NCI-H2081 treated with DMSO at 0.1 percent for 48 hours (cell line): ENCODE measurements at places on chromosomes 2 and 18.

DNA sequence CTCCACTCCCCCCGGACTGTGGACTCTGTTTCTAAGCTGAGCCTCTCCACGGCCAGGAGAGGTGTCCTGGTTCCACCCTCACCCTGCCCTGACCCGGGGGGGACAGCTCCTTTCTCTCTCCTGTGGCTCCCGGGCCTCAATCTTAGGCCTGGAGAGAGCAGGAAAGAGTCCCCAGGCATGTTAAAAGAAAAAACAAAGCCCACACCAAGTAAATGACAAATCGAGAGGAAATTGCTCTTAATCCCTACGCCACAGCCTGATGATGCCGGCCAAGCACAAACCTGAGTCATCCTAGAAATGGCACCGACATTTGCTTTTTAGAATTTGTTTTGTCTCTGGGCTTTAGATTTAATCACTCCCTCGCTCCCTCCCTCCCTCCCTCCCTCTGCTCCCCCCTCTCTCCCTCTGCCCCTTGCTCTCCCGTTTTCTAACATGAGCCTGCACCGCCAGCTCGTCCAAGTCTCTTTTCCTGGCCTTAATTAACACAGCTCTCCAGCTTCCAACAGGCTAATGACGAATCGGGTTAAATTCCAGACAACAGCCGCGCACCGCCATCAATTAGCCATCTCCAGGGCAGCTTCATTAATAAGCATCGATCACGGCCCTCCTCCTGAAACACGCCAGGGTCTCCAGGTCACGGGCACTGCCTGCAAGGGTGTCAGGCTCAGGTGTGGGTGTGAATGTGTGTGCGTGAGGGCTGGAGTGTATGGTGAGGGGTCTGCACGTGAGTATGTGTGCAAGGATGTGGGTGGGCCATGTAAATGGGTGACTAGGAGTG, 230.8 kb downstream of the CELF4 start:
- DNase-seq, result no peak

DNA sequence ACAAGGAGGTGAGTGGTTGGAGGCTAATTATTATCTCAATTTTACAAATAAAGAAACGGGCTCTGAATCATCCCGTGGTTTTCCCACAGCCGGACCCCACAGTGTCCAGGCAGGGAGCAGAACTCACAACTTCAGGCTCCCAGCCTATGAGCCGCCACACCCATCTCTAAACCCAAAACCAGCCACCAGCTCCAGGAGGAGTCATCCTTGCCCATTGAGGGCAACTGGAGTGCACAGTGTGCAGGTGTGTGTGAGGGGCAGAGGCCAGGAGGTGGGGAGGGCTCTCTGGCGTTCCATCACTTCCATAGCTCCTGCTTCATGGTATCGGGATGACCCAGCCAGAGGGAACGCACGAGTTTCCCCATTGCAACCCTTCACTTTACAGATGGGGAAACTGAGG, 144.5 kb downstream of the CYP26B1 start:
- no peak for DNase-seq

GRCh38 chr2:17901246-17901645, 22.8 kb downstream of the KCNS3 start:
- no peak for DNase-seq

DNA sequence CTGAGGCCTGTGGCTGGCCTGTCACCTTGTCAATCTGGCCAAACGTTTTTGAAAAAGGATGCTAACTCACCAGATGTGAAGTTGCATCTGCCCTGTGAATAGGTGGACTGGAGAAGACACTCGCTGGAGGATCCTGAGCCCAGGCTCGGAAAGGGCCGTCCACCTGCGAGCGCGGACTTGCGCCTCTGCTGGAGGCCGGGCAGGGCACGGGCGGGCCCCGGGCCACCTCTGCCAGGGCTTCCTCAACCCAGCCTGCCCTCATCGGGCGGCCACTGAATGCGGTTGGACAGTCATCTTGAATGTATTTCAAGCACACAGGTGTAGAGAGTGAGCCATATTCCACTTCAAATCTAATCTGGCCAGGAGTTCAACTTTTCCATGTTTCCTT, 83.9 kb downstream of the FAM210A start:
- DNase-seq, result no peak

DNA sequence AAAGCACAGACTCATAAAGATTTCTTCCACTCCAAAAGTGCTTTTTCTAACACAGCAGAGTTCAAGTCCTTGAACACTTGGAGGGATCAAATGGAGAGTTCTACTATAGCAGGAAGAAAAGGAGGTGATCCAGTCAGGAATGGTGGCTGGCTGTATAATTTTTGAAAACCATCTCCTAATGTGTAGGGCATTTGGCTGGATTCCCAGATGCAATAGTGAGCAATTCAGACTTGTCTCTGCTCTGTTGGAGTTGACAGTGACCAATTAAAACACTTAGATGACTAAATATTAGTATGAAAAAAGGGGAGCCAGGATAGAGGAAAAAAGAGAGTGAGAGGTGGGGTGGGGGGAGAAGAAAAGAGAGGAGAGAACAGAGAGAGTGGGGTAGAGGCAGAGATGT, 5.3 kb upstream of the G6PC2 start:
- DNase-seq, result no peak

DNA sequence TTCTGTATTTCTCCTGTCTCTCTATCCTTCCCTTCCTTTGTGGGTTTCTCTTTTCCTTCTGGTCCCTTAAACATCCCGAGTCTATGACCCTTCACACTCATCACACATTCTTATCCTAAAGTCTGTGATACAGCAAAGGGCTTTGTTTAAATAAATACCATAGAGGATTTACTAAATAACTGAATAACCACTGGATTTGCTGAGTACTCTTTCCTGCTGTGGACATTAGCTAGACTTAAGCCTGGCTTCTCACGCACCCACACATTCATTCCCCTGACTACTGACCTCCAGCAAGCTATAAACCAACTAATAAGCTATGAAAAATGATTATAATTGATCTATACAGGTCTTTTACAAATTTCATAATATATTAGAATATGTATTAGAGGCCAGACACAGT, 76.6 kb downstream of the COL4A3 start:
- DNase-seq, result no peak

- no peak for DNase-seq
Observed at GRCh38 chr18:25055076-25055475, 296.9 kb downstream of the ZNF521 start.

DNA sequence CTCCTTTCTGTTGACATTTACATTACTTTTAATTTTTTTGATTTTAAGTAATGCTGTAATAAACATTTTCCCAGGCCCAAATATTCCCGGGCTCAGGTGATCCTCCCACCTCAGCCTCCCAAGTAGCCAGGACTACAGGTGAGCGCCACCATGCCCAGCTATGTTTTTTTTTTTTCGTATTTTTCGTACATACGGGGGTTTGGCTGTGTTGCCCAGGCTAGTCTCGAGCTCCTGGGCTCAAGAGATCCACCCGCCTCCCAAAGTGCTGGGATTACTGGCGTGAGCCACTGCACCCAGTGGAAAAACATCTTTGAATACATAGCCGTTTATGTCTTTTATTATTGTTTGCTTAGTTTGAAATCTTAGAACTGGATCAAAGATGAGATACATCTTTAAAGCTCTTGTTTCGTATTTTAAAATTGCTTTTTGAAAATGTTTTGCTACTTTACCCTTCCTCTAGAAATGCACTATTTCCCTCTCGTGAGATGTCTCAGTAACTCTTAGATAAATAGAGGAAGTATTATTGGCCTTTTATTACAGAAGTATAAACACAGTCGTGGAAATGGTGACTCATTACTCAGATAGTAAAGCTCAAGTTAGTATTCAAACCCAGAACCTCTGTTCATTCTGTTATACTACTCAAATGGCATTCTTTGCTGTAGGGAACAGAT, 2.4 kb downstream of the SMCHD1 start:
- no peak for DNase-seq

DNA sequence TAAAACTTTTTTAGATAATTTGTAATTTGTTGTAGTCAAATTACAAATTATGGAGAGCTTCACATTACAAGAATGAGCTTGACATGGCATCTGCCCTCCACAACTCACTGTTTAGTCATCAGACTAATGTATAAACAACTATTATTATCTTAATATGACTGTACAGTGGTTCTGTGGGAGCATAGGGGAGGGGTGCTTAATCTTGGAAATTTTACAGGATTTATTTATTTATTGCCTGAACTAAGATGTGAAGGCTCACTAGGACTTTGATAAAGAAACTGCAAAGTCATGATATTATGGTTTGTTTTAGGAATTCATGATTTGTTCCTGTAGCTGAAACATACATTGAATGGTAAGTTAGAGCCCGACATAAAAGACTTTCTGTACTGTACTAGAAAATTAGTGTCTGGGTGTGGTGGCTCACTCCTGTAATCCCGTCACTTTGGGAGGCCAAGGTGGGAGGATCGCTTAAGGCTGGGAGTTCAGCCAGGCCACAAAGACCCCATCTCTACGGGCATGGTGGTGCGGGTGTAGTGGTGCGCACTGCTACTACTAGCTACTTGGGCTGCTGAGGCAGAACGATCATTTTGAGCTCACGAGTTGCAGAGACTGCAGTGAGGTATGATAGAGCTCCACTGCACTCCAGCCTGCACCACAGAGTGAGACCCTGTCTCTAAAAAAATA, 2.1 kb downstream of the MARCHF7 start:
- no peak for DNase-seq

- DNase-seq, result no peak
Observed at GRCh38 chr2:237961637-237962036, 5.2 kb upstream of the UBE2F start.

GRCh38 chr2:163471947-163472346, 263.9 kb downstream of the FIGN start:
- DNase-seq, result peak; percentile 13

DNA sequence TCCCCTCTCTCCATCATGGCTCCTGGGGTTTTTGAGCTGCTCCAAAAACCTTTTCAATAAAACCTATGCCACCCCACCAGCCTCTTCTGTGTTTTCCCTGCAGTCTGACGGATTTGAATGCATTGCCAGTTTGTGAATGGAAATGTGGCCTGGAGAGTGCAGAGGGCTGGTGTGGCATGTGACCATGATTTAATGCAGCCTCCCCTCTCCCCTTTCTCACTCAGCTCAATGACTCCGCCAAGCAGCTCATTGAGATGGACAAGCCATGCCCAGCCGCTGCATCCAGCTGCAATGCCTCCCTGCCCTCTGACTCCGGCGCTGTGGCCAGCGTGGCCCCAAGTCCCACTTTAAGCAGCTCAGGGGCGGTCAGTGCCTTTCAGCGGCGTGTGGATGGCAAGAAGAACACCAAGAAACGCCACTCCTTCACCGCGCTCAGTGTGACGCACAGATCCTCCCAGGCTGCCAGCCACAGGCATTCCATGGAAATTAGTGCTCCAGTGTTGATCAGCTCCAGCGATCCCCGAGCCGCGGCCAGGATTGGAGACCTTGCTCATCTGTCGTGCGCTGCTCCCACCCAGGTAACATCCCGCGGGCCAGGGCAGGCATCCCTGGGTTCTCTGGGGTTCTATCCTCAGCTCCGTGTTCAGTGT, 215.3 kb downstream of the SEPTIN10 start:
- DNase-seq, result no peak

- no peak for DNase-seq
Observed at GRCh38 chr2:211162911-211163310, 606.5 kb downstream of the CPS1 start.

GRCh38 chr2:27071990-27072830, 756 bp upstream of the OST4 start:
- DNase-seq, result no peak

GRCh38 chr2:51032751-51033330, 909 bp upstream of the NRXN1 start:
- no peak for DNase-seq

GRCh38 chr2:57878171-57878865, 168.3 kb upstream of the VRK2 start:
- peak; percentile 67 for DNase-seq

- no peak for DNase-seq
Observed at GRCh38 chr2:126761981-126762878, 106.3 kb downstream of the GYPC start.

DNA sequence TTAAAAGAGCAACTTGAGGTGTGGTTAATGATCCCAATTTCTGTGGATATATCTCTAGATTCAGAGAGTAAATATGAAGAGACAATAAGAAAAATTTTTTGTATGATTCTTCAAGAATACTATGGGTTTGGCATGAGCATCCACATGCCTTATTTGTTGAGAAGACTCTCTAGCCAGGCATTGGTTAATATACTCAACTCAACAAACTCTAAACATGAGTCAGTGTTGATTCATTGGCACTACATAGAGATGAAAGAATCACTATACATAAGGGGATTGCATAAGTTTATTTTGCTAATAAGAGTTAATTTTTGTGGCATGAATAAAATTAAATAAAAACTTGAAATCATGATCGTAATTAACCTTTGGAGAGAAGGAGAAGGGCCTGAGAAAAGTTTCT, 930.2 kb upstream of the LRRTM1 start:
- DNase-seq, result no peak

DNA sequence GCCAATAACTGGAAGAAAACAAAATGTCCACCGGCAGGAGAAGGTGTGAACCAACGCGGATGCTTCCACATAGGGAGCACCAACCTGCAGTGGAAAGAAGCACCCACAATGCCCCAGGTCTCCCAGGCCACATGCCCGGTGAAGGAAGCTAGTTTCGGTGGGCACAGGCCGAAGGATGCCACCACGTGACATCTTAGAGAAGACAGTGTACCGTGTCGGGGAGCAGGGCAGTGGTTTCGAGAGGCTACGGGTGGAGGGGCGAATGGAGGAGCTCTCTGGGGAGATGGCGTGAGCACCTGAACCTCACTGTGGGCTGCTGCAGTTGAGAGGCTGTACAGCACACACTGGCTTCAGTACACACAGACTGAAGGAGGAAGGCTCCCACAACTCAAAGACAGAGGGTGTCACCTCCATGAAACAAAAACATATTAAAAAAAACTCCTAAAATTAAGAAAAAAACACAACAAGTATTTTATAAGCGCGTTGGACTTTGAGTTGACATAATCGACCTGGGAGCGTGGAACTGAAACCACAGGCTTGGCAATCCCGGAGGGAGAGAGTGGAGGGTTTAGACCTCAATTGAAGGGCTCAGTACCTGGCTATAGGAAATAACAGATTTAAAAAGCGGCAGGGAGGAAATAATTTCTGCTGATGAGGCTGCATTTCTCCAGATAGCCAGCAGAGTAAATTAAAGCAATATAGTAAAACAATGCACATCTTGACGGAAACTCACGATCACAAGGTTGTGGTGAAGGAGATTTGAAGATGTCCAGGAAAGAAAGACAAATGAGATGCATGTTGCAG, 160.1 kb downstream of the RTP5 start:
- no peak for DNase-seq

GRCh38 chr2:136156411-136156810, 38.5 kb upstream of the CXCR4 start:
- DNase-seq, result no peak

GRCh38 chr2:36556842-36557241, 41.1 kb downstream of the FEZ2 start:
- DNase-seq, result no peak
